CD4-positive, CD25-positive, alpha-beta regulatory T cell (primary cell): ENCODE measurements at places on chromosomes 3 and 15. TPM values are rescaled to one million over a fixed set of nuclear protein-coding genes. Genes with fewer than 3 reads are reported as not detected.

- no peaks in the 10 kb centered on the region for H3K36me3 ChIP-seq
- H3K27me3 ChIP-seq, result no peaks in the 10 kb centered on the region
- H3K27ac ChIP-seq, result no peak overlapping the region
- no peaks in the 10 kb centered on the region for H3K4me1 ChIP-seq
These were observed 364.0 kb upstream of the IL12A start for GRCh38 chr3:159624616-159625015.

Gene SLC30A4
- 0.94 TPM for total RNA-seq

Gene C3orf20
- 0.37 TPM for total RNA-seq

DNA sequence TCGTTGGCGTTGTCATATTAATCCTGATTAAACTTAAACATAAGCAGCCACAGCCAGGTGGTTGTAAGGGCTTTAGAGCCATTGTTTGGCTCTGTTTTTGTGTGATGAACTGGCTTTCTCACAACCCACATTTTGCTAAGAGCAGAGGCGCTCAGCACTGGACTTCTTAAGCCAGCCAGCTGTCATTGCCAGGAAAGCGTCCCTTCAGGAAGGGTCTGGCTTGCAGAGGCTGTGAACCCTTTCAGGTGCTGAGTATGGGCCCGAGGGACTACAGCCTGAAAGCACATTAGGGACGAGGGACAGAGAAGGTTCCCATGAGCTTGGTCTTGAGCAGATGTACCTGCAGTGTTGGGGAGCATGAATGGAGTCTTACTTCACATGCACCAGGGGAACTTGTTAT lies 112.3 kb downstream of the CHCHD6 start:
- H3K36me3 ChIP-seq, result no peaks in the 10 kb centered on the region
- no peaks in the 10 kb centered on the region for H3K4me1 ChIP-seq
- H3K27ac ChIP-seq, result no peak overlapping the region
- H3K27me3 ChIP-seq, result no peaks in the 10 kb centered on the region
- no peak for DNase-seq

GRCh38 chr15:72999586-72999985 lies 52.7 kb upstream of the NEO1 start:
- DNase-seq, result no peak
- H3K27ac ChIP-seq, result no peak overlapping the region

Gene ABTB1
- 130 TPM for total RNA-seq

Gene RFT1
- total RNA-seq, result 12.9 TPM

DNA sequence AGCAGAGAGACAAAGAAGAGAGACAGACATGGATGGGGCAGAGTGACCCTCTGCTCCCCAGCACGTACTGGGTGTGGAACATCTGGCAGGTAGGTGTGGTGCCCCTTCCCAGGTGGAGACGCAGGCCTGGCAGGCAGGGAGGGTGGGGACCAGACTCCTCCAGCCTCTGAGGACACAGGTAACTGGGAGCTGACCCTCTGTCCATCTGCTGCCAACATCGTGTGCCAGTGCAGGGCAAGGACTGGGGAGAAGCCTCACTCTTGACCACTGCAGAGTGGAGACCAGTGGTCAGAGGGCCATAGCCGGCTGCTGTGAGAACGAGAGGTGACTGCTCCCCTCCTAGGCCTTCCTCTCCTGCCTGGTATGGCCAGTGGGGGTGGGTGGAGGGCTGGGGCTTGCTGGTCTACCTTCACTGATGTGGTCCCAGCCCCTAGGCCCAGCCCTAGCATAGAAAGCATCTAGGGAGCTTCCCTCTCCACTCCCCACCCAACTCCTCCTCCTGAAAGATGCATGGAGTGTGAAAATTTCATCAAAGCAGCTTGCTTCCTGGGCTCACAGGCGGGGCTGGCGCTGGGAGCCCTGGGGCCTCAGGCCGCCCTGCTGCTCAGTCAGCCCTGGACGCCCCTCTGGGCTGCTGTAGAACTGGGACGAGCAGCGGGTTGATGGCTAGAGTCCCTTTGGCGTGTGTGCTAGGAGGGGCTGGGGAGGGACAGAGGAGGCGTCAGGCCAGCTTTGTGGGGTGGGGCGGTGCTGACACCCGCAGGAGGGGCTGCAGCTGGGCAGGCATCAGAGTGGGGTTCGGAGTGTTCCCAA lies 90.3 kb downstream of the PLXNA1 start:
- H3K36me3 ChIP-seq, result no peaks in the 10 kb centered on the region
- no peak overlapping the region for H3K4me3 ChIP-seq
- H3K27me3 ChIP-seq, result no peaks in the 10 kb centered on the region

DNA sequence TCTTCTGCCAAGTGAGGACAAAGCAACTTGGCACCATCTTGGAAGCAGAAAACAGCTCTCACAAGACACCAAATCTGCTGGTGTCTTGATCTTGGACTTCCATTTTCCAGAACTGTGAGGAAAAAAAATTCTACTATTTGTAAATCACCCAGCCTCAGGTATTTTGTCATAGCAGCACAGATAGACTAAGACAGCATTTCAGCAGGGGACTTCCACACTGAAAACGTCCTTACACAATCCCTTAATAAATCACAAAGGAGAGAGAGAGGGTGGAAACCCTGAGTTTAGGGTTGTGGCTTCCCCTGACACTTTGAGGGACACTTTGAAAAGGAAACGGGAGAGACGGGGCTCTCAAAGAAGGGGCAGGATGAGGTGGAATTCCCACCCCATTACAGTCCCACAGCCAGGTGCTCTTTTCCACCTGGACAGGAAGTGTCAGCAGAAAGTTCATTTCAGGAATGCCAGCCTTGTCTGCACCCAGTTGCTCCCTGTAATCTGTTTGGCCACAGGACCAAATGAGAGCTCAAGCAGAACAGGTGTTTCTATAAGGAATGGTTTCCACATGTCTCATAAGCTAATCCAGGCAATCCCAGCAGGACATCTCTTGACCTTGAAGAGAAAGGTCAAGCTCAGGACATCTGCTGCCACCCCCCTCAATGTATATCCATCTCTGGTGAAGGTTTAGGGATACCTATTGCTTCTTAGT lies 51.3 kb downstream of the MYLK start:
- no peak overlapping the region for H3K4me3 ChIP-seq
- no peaks in the 10 kb centered on the region for H3K36me3 ChIP-seq
- no peaks in the 10 kb centered on the region for H3K27me3 ChIP-seq
- DNase-seq, result no peak
- no peak overlapping the region for H3K27ac ChIP-seq

- no peak overlapping the region for H3K27ac ChIP-seq
- H3K4me1 ChIP-seq, result peaks cover 38% of the 10 kb centered on the region
- H3K36me3 ChIP-seq, result no peaks in the 10 kb centered on the region
- no peak for DNase-seq
- H3K27me3 ChIP-seq, result no peaks in the 10 kb centered on the region
These were observed 99.6 kb downstream of the FNDC3B start for GRCh38 chr3:172138792-172139507.

DNA sequence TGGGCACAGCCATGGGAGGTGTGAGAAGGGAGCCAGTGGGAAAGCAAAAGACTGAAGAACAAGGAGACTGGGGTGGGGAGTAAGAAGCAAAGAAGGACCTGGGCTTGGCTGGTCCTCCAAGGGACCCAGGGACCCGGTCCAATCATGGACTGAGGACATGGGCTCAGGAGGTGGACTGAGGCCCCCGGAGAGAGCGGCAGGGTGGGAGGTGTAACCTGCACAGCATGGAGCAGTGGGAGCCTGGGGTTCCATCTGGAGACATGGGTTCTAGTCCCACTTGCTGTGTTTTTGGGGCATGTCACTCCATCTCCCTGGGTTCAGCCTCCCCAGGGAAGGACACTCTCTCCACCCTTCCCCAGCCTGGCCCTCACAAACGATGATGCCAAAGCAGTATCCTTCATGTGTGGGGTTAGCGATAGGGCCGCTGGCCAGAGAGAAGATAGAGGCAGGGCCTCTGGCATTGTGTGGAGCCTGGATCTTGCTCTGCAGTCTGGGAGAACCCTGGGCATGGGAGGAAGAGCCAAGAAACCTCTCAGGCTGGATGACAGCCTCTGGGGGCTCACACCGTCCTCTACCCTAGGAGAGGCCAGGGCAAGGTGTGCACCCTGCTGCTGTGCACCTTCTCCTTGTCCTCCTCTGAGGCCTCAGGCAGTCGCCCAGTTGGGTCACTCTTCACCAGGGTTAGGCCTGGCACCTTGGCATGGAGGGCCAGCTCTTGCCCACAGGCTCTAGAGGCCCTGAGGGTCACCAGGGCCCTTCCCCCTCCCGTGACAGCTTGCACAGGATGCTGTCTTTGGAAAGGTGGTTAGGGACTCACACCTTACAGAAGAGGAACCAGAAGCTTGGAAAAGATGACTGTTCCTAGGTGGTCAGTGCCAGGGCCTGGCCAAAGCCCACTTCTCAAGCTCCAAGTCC lies 26.0 kb downstream of the FBXW12 start:
- DNase-seq, result no peak
- H3K36me3 ChIP-seq, result no peaks in the 10 kb centered on the region
- H3K27ac ChIP-seq, result no peak overlapping the region
- no peaks in the 10 kb centered on the region for H3K4me1 ChIP-seq
- no peak overlapping the region for H3K4me3 ChIP-seq

DNA sequence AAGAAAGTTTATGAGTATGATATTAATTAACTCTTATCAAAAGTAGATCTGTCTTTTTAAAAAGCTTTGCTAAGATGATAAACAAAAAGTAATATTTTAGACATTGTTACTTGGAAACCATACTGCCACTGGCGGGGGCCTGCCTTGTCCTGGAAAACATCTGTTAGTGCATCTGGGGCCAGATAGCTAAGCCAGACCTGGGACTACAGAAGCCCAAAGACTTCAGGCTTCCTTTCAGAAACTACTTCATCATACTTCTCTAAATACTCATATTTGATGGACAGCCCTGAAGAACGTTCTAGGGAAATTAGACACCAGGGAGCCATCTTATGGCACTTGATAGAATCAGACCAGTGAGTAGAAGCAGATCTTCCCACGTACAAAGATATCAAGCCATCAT lies 795.4 kb upstream of the SEMA6D start:
- no peaks in the 10 kb centered on the region for H3K4me1 ChIP-seq
- H3K27me3 ChIP-seq, result no peaks in the 10 kb centered on the region
- H3K4me3 ChIP-seq, result no peak overlapping the region

GRCh38 chr15:101773496-101774100 lies 29.7 kb upstream of the OR4F6 start:
- no peaks in the 10 kb centered on the region for H3K36me3 ChIP-seq
- no peak overlapping the region for H3K27ac ChIP-seq
- H3K4me1 ChIP-seq, result no peaks in the 10 kb centered on the region
- no peaks in the 10 kb centered on the region for H3K27me3 ChIP-seq
- no peak for DNase-seq
- no peak overlapping the region for H3K4me3 ChIP-seq

- no peaks in the 10 kb centered on the region for H3K36me3 ChIP-seq
- H3K4me3 ChIP-seq, result no peak overlapping the region
- no peak for DNase-seq
- no peaks in the 10 kb centered on the region for H3K27me3 ChIP-seq
- H3K4me1 ChIP-seq, result no peaks in the 10 kb centered on the region
These were observed 412.1 kb upstream of the DPH6 start for GRCh38 chr15:35958021-35958420.

GRCh38 chr15:76217882-76218217 lies 93.4 kb downstream of the ETFA start:
- H3K4me3 ChIP-seq, result no peak overlapping the region
- DNase-seq, result no peak
- H3K27ac ChIP-seq, result no peak overlapping the region
- H3K27me3 ChIP-seq, result no peaks in the 10 kb centered on the region

Gene PLSCR5
- total RNA-seq, result not detected
